ENCODE measurements at places on chromosomes 1 and 21.

- DNase-seq = no peak
Measured at GRCh38 chr1:38141483-38141882, 94.9 kb upstream of the POU3F1 start.

DNA sequence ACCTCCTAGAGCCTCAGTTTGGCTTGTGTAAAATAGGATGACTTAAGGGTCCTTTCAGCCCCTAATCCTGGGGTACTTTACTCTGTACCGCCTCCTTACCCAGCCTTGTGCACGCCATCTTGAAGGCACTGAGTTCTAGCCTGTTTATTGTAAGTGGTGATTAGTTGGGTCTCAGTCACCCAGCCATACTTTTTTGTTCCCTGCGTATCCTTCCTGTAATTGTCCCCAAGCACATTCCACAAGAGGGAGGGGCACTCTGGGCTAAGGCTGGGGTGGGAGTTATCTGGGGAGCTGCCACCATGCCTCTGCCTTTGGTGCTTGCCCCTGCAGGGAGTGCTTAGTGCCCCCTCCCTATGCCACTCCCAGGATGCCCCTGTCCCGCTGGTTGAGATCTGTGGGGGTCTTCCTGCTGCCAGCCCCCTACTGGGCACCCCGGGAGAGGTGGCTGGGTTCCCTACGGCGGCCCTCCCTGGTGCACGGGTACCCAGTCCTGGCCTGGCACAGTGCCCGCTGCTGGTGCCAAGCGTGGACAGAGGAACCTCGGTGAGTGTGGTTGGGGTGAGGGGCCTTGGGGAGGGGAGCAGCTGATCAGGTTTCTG, 856 bp downstream of the FDPS start:
- no peak for DNase-seq

GRCh38 chr1:179925922-179926849, 28.4 kb upstream of the CEP350 start:
- DNase-seq = no peak

- no peak for DNase-seq
Measured at GRCh38 chr1:186872291-186872690, 43.5 kb downstream of the PLA2G4A start.

- DNase-seq = peak; percentile 67
Measured at GRCh38 chr1:211577819-211578639, 932 bp downstream of the SLC30A1 start.

DNA sequence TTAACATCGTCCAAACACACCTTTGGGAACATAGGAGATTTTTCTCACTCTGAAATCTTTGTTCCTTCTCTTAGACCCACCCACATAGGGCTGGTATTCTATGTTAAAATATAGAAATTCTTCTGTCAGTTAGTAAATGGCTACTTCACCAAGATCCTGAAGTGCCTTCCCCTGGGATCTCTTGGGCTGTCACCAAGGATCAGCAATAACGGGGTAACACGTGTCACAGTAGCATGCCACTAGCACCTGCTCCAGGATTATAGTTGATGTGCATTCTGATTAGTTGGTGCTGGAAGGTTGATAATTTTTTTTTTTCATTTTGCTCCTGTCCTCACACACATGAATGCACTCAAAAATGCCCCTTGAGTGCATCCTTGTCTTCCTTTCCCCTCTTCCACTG, 298.7 kb downstream of the NTNG1 start:
- DNase-seq = no peak

DNA sequence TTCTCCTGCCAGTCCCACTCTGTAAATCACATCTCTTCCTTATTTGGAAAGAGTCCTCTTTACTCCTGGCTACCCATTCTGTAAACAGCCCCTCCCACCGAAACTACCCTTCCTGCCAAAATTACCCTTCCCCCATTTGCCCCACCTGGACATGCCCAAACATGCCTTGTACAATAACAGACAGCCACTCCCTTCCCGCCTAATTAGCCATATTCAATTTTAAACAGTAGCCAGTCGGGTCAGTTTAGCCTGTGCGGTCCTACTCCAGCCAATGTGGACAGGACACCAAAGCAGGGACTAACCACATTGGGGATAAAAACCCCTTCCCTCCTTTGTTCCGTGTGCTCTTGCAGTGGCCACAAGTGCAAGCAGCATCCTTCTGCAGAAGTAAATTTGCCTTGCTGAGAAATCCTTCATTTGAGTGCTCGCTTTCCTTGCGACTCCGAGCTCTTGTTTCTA, 56.3 kb upstream of the MAP10 start:
- DNase-seq = no peak

DNA sequence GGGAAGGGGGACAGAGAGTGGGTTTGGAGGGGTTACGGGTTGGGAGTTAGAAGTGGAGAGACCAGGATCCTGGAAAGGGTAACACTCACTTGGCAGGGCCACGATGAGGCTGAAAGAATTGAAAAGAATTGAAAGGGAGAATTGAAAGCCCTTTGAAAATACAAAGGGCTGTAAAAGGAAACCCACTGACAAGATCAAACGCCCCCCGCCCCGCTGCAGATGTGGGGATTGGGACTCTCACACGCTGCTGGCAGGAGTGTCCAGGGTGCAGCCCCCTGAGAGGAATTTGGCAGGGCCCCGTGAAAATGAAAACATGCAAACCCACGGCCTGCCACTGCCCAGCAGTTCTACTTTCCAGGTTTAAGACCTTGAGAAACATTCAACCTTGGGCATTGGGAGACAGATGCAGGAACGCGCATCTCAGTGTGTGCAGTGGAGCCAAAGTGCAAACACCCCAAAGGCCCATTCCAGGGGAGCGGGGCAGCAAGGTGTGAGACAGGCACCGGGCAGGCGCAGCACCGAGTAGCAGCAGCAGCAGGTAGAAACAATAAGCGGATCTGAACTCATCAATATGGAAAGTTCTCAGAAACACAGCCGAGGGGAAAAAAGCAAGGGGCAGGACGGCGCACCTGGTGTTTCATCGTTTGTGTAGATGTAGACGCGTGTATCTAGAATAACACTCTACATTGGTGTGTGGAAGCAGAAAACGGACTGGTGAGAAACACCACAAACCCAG, 8.3 kb upstream of the TNFRSF1B start:
- DNase-seq = peak; percentile 64

DNA sequence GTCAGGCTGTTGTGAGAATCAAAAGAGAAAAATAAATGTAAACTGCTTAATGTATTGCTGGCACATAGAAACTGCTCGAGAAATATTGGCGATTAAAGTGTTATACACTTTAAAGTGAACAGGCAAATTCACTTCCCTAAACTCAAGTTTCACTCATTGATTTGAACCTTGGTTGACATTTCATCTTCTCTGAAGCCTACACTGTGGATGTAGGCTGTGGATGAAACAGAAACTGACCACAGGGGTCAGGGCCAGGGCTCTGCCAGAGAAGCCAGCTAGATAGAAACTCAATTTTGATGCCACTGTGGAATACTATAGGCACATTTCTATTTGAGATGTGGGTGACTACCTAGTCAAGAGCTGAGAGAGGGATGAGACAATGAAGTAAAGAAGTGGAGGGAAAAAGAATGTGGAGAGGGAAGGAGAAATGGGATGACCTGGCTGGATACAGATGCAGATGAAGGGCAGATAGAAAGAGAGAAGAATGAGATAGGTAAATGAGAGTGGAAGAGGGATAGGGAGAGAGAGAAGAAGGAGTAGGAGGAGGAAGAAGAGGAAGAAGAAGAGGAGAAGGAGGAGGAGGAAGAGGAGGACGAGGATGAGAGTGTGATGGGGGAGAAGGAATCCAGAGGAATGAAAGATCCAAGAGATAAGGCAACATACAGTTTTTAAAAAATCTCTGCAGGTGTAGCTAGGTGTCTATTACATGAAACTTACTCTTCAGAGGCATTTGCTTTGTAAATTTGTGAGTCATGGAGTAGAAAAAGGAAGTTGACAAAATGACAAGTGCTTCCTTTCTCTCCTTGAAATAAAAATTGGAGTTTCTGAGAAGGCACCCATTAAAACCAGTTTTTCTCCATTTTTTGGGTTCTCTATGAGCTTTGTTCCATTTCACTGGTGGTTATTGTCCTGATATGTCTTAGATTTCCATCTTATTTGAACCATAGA, 17.4 kb upstream of the CD1D start:
- DNase-seq = no peak

DNA sequence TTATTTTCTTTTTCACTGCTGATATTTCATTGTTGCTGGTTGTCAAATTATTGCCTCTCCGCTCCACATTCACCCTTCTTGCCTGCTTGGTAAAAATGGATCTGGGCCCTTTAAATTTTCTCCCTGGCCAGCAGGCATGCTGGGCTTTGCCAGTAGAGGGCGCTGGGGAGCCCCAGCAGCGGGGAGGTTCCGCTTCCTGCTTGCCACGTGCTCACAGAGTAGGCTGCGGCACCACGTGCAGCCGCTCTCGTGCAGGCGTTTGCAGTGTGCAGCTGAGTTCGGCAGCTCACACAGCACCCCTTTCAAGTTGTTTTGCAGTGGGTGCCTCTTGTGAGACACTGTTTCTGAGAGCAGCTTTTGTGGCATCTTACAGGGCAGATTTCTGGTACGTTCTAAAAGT, at the start of gene ACTL8:
TSS of gene ACTL8 (plus strand) at position 214 of the 400 bp plus-strand sequence. CDS start 67,676 bp downstream, outside the sequence.
- no peak for DNase-seq

- DNase-seq = no peak
Measured at GRCh38 chr1:172928412-172928811, 122.3 kb downstream of the TNFSF18 start.

DNA sequence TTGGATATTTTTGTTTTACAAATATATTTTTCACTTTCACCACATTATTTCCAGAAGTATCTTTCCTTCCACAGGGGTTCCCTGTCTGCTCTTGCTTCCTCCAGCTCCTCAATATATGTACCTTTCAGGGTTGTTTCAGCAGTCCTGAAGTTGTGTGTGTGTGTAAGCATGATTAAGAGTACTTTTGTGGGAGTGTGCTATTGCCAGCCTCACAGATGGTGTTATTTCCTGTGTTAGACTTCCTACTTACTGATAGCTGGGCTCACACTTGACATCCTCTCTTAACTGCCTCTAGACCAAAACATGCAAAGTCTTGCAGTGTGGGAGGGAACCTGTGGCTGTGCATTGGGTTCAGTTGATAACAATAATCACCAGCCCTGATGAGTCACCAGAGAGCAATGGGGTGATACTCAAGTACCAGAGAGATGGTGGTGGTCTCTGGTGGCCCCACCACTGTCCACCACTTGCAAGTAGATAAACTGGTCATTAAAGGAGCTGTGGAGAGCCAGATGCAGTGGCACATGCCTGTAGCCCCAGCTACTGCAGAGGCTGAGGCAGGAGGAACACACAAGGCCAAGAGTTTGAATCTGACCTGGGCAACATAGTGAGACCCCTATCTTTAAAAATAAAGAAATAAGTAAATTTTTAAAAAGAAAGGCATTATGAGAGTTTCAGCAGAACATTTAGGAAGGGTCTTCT, 126.7 kb downstream of the NR5A2 start:
- DNase-seq = peak; percentile 70

- DNase-seq = peak; percentile 38
Measured at GRCh38 chr1:155729031-155729898, 40.4 kb downstream of the DAP3 start.

GRCh38 chr1:42318601-42319000, 16.4 kb downstream of the FOXJ3 start:
- no peak for DNase-seq

- peak; percentile 64 for DNase-seq
Measured at GRCh38 chr1:229253151-229253974, 17.5 kb upstream of the RAB4A start.

GRCh38 chr1:116712510-116712909, 41.7 kb upstream of the CD2 start:
- DNase-seq = no peak

- no peak for DNase-seq
Measured at GRCh38 chr1:212488436-212489283, 55.9 kb downstream of the NENF start.

GRCh38 chr1:163335216-163335615, 13.5 kb downstream of the NUF2 start:
- DNase-seq = no peak

DNA sequence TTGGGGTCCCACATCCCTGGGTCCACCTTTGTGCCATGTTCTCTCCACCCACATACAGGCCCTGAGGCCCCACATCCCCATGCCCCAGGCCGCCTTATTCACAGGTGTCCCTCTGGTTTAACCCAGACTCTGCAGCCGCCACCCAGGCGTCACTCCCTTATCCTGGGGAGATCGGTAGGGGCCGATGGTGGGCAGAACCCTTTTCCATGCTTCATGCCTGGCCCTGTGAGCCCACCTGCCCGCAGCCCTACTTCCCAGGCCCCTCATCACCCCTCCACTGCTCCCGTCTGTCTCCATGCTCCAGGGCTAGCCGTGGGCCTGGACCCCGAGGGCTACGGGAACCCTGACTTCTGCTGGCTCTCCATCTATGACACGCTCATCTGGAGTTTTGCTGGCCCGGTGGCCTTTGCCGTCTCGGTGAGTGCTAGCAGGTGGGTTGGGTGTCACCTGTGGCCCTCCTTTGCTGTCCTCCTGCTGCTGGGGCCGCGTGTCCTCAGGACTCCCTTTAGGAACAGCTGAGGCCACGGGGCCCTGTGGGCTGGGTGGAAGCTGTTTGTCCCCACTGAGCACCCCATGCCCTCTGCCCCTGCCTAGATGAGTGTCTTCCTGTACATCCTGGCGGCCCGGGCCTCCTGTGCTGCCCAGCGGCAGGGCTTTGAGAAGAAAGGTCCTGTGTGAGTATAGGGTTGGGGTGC, 12.2 kb downstream of the PSRC1 start:
- no peak for DNase-seq

- no peak for DNase-seq
Measured at GRCh38 chr1:10834770-10835412, 38.4 kb upstream of the CASZ1 start.

DNA sequence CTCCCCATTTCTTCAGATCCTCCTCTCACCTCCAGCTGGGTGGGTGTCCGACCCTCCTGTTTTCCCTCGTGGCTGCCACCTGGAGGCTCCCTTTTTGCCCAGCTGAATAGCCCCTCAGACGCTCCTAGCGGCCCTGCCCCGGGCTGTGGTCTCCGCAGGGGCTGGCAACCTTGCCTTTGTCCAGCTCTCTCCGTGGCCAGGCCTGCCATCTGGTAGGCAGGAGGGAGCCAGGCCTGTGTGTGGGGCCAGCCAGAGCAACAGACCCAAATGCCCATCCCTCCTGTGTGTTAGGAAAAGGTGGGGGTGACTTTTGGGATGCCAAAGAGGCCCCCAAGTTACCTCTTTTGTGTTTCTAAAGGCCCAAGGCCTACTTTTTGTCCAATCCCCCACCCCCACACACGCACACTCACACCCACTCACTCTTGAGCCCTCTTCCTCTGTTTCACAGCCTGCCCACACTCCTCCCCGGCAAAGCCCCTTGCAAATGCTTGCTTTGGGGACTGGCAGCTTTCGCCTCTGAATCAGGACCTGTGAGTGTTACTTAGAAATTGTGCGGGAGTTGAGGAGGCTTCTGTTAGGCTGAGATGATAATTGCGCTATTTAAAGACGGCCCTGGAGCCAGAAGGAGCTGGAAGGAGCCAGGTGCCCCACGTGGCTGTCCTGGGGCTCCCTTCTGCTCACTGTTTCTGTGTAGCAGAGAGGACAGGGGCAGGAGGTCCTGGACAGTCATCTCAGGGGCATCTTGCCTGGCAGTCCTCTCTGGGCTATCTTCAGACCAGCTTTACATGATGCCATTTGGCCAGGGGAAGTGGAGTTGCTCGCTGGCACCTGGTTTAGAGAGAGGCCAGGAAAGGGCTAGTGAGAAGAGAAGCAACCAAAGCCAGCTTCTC, 9.1 kb downstream of the PPFIA4 start:
- no peak for DNase-seq
